Sigmoid colon (tissue), 7 donors: ENCODE measurements at places on chromosomes 16 and 17. TPM values are rescaled to one million over a fixed set of nuclear protein-coding genes. Genes with fewer than 3 reads are reported as not detected.

The STX1B gene
- total RNA-seq, result 4.4 TPM

The DPEP3 gene
- total RNA-seq, result not detected

The ZACN gene
- total RNA-seq, result 0.55 TPM

The SLC12A3 gene
- not detected for total RNA-seq

The ZFPM1 gene
- 2.5 TPM for total RNA-seq

The LPO gene
- not detected for total RNA-seq

The TMEM11 gene
- total RNA-seq, result 14.5 TPM

The TPSD1 gene
- total RNA-seq, result 5.3 TPM
